ENCODE measurements at places on chromosomes 1 and 21.

DNA sequence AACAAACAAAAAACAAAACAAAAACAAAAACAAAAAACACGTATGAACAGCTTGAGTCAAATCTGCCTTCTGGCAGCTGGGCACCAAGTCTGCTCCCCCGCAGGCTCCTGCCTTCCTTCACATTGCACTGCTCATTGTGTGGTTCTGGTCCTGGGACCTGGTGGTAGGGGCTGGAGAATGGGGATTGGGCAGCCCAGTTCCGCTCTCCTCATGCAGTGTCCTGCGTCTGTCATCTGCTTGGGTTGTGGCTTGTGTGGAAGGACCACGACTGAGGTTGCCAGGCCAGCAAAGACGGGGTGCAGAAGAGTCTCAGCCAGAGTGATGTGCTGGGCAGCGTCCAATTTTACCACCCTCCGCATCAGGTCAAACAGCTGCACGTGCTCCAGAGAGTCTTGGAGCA, 11.1 kb downstream of the OR2AJ1 start:
- DNase-seq = no peak

DNA sequence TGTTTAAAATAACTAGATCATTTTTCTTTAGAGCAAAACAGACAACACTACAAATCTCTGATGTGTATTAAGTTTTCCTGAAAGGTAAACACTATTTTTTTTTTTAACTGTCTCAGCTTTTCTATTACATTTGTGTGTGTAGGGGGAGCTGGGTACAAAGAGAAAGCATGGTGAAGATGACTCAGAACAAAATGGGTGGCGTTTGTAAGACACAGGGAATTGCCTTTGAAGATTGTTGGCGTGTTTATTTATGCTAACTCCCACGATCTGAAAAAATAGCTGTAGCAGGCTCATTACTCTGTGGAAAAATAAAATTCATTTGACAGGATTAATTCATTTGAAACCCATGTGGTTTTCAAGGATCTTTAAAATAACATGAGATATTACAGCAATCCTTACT, 285.1 kb downstream of the RYR2 start:
- no peak for DNase-seq

GRCh38 chr1:109768820-109769219, 5.1 kb upstream of the EPS8L3 start:
- DNase-seq = no peak

GRCh38 chr1:233240371-233240770, 55.2 kb downstream of the PCNX2 start:
- no peak for DNase-seq

GRCh38 chr1:45654540-45655280, 30.9 kb upstream of the CCDC17 start:
- no peak for DNase-seq

DNA sequence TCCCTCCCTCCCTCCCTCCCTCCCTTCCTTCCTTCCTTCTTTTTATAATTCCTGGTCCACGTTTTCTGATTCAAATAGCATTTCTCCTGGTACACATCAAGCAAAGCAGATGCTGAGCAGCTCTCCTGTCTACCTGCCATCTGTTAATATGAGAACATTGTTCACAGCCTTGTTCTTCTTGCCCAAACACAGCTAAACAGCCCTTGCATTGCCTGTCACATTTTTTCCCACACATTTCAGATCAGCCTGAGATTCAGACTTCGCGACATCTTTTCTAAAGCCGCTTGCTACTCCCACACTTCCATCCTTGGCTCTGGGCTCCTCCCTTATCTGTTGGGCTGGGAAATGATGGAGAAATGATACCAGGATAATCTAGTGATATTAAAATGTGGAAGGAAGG, 200.5 kb downstream of the PCP4 start:
- DNase-seq = no peak

DNA sequence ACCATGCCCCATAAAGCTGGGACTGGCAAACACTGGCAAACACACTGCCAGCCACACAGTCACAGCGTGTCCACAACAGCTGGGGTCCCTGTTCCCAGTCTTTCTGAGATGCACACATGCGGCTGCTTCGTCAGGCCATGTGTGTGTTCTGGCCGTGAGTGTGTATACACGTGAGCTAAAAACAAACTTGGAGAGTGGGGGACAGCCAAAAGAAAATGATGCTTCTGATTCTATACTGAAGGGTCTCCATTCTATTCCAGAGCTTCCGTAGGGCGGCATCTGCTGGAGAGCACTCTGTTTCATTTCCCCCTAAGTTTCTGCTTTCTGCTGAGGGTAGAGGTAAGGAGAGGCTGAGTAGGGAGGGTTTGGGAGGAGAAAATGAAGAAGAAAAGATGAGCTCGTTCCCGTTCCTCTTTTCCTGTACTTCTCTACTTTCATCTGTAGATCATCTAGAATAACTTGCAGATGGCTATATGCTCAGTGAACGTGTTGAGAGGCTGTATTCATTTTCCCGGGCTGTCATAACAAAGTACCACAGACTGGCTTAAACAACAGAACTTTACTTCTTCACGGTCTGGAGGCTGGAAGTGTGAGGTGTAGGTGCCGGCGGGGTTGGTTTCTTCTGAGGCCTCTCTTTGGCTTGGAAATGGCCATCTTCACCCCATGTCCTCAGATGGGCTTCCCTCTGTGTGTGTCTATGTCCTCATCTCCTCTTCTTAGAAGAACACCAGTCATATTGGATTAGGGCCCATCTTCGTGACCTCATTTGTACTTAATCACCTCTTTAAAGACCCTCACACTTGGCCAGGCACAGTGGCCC, 151.6 kb downstream of the TOMM20 start:
- no peak for DNase-seq

DNA sequence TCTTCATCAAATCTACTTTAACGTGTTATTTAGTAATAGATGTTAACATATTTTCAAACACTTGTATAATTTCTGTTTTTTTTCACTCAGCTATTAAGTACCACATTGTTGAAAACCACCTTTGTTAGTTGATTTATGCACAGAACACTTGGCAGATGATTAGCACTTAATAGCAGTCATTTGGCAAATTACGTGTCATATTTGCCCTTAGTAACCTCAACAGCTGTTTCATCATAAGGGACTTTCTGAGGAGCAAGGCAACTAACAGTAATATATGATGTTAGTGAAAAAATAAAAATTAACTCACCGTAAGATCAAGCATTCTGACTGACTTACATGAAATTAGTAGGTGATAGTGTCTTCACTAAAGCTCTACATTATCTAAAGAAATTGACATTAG, 186.4 kb downstream of the HMCN1 start:
- DNase-seq = no peak

GRCh38 chr1:89820422-89821321, at the start of gene LRRC8D:
LRRC8D (plus strand) TSS chr1:89821032; CDS start chr1:89933069, 112,037 bp downstream.
- peak; percentile 91 for DNase-seq

DNA sequence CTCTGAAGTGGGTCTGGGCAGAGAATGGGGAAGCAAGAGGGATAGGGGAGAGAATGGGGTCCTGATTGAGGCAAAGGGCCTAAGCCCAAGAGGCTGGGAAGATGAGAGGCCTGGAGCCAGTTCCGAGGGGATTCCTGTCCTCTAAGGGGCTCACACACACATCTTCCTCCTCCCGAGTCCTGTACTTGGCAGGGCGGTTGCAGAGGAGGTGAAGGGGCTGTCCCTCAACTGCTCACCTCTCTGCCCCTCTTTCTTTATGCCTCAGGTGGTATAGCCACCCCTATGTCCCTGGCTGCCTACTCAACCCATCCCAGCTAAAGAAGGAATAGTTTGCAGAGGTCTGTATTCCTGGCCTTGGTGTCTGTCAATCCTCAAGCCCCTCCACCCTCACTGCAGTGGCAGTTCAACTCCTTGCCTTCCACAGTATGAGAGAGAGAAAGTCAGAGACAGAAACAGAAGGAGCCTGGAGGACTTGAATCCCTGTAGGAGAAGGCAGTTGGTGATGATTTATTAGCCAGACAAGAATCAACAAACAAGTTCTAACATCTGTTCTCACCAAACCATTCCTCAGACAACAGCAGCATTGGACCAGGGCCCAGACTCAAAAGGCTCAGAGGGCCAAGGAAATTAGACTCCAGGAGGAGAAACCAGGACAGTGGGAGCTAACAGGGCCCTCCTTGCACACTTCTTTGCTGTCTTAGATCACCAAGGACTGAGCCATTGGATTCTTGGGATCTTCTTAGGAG, 10.7 kb downstream of the SH2D2A start:
- no peak for DNase-seq

- no peak for DNase-seq
Measured at GRCh38 chr1:94784190-94784515, 36.0 kb upstream of the SLC44A3 start.

DNA sequence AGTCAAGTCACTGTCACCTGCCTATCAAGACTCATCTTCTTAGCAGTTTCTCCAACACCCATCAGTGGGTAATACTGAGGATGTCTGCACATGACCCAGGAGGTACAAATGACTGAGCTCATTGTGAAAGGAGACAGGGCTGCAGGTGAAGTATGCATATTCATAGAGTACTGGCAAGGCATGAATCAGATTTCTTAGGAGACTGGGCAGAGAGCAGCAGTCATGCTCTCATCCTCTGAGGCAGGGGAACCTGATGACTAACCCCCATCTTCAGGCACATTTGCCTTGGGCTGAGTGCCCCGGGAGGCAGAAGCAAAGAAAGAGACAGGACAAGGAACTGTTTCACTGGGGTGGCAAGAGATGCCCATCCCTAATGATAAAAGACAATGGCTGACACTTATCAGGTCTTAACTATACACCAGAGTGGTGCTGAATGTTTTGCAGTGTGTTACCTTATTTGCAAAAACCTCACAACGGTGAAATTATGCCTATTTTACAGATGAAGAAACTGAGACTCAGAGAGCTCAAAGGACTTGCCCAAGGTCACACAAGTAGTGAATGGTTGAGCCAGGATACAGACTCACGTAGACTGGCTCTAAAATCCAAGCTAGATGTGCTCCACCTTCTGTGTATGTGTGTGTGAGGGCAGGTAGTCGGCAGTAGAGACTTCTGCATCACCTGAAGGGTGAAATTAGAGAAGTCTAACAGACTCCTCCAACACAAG, 9.2 kb upstream of the GRHL3 start:
- no peak for DNase-seq

- DNase-seq = peak; percentile 88
Measured at GRCh38 chr1:18900303-18900841, 2.0 kb downstream of the ALDH4A1 start.

All from left lobe of liver (tissue), 2 donors.